Fibroblast of skin of scalp (primary cell): ENCODE measurements at places on chromosomes 4 and X.

GRCh38 chr4:52968691-52969090 lies 106.6 kb downstream of the RASL11B start:
- no peak for DNase-seq

DNA sequence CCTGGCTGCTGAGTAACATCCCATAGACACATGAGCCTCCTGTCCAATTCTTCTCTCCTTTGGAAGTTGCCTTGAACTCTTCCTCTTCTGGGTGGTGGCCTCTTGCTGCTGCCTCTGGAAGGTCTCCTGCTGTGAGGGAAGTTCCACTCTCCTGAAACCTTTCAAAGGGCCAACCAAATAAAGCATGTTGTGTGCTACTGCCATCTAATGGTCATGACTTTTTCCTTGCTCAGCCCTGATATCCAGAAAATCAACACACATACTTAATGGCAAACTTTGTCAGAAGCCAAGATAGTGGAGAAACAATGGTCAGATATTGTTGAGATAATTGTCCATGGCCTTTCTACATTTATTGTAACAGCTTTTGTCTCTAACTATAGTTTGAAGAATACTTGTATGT lies 19.1 kb upstream of the ZXDA start:
- peak; percentile 40 for DNase-seq

DNA sequence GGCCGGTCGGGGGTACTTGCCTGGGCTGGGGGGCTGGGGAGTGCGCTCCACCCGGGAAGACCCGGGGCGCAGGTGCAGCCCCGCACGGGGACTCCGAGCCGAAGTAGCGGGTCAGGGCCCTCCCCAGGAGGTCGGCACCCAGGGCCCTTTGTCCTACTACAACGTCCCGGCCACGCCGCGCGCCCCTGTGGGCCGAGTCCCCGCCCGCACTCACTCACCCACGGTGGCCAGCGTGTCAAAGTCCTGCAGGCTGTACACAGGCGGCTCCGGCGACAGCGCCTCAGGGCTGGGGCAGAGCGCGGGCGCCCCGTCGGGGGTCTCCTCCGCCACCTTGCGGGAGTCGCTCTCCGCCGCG lies 602 bp downstream of the PRKX start:
- no peak for DNase-seq

DNA sequence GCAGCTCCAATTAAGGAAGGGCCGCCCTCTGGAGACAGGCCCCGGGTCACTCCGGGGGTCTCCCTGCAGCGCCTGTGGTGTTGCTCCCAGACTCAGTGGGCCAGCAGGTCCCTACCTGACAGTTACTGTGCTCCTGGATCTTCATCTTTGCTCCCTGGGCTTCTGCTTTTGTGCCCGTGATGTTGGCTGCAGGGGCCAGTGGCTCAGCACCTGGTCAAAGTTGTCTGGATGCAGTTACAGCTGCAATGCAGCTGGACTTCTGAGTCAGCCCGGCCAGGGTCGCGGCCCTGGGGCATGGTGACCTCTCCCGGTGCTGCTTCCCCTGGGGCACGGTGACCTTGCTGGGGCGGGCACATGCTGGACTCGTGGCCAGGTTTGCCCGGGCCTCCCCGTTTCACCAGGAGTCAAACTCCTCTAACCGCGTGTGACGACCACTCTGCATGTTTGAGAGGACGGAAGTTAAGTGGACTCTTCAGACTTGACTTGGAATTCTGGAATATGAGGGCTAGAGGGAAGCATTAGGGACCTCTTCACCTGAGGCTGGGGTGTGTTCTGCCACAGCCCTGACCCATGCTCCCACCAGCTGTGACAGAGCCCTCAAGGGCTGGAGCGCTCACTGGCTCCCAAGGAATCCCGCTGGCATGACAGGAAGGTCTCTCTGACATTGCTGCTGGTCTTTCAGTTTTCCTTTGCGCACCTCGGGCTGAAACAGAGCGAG lies 3.7 kb downstream of the CTAG2 start:
- no peak for DNase-seq

DNA sequence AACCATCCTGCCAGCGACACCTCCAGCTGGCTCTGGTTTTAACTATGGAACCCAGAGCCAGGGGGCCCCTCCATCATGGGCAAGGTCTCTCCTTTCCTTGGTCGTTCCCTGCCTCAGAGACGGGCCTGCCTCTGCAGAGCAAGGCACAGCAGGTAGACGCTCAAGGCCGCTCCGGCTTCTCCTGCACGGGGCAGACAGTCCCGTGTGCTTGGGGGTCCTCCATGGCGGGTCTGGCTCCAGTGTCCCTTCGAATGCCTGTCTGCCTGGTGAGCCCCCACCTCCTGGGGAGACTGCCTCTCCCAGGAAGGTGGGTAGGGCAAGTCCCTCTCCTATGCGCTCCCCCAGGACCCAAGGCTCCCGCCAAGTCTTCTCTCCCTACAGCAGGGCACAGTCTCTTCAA lies 71.5 kb downstream of the ACOX3 start:
- DNase-seq = no peak

DNA sequence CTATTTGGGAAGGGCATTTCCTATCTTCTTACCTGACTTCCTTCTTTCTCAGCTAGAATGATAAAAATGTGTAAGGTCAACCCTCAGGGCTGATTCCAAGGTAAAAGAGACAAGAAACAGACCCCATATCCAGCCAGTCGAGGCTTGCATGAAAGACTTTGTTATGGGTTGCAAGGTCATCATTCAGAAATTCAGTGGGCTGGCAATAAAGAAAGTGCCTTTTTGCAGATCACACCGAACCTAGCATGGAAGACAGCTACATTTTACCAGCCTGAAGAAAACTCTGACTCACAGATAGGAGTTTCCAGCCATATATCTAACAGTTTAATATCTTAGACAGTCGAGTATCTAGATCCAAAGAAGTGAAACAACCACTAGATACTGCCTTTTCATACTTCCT lies 87.4 kb downstream of the PDGFC start:
- DNase-seq = no peak

GRCh38 chr4:128517096-128517738 lies 229.6 kb upstream of the PGRMC2 start:
- DNase-seq = peak; percentile 84

GRCh38 chrX:1595711-1596060 lies 4.3 kb downstream of the AKAP17A start:
- DNase-seq = no peak

GRCh38 chr4:15117270-15117946 lies 115.1 kb downstream of the CPEB2 start:
- DNase-seq = no peak

GRCh38 chr4:184653650-184654049 lies 4.1 kb downstream of the PRIMPOL start:
- peak; percentile 94 for DNase-seq

DNA sequence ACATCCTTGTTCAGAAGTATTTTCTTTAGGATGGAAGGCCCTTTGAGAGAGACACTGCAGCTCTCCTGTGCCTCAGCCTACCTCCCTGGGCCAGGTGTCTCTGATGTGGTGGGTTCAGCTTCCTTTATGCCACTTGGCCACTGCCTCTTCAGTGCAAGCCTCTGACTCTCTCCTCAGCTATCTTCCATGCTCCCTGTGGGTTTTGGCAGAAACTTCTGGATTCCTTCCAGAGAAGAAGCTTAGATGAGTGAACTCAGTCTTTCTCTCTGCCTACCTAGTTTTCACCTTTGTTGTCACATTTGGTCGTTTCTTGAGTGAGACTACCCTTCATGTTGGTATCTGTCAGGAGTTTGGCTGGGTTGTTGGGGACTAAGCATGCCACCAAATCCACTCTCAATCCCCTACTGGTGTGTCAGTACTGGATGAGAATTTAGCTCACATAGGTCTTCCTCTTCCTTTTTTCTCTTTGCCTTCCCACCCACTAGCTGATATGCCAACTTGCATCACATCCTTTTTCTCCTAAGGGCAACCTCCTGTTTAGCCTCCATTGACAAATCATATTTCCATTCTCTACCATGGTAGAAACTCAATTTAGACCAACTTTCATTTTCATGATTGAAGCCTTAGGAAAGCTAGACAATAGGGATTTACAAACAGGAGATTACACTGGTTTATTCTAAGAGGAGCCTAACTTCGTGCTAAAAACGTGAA lies 32.0 kb downstream of the IL15 start:
- peak; percentile 35 for DNase-seq

DNA sequence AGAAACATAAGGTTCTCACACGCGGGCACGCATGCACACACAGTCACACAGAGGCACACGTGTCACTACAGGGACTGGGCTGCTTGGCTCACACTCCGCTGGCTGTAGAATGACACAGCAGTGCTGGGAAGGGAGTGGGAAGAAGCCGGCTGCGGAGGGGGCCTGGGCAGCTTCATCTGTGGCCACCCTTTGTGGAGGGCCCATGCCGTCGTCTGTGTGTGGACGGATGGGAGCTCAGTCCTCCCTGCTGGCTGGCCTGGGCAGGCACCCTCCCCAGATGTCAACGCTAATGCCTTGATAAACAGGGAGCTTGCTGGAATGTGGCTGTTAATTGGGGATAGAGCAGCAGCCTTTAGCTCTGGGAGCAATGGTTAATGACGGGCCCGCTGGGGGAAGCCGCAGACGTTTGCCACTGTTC lies 621.1 kb downstream of the BCOR start:
- no peak for DNase-seq

DNA sequence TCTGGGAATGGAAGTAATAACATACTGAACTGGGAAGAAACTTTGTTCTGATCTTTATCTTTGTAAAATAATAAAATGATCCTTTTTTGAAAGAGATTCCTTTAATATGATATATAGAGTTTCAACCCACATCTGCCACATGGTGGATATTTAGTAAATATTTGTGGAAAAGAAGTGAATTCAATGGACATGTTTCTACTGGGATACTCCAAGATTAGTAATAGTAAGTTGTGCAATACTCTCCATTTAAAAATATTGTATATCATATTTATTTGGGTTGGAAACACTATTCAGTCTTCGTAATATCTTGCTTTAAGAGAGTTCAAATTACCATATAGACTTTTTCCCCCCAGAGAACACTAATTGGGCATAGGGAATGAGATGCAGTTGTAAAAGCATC lies 17.8 kb upstream of the ARSJ start:
- no peak for DNase-seq

GRCh38 chrX:137568741-137569469 lies 3.0 kb downstream of the ZIC3 start:
- peak; percentile 24 for DNase-seq

DNA sequence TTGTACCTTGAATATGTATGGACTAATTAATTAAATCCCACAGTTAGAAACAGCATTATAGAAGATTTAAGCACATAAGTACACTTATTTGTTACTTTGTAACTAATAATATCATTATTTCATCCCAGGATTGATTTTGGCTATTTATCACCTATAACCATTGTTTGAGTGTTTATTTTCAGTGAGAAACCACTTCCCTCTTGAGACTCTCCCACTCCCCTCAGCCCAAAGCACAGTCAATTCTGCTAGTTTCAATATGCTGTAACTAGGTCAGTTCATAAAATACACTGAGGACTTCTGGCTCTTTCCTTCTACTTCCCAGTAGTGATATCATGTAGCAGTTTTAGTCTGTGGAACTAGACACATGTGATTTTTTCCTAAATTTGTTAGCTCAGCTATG lies 16.3 kb downstream of the OFD1 start:
- DNase-seq = no peak

DNA sequence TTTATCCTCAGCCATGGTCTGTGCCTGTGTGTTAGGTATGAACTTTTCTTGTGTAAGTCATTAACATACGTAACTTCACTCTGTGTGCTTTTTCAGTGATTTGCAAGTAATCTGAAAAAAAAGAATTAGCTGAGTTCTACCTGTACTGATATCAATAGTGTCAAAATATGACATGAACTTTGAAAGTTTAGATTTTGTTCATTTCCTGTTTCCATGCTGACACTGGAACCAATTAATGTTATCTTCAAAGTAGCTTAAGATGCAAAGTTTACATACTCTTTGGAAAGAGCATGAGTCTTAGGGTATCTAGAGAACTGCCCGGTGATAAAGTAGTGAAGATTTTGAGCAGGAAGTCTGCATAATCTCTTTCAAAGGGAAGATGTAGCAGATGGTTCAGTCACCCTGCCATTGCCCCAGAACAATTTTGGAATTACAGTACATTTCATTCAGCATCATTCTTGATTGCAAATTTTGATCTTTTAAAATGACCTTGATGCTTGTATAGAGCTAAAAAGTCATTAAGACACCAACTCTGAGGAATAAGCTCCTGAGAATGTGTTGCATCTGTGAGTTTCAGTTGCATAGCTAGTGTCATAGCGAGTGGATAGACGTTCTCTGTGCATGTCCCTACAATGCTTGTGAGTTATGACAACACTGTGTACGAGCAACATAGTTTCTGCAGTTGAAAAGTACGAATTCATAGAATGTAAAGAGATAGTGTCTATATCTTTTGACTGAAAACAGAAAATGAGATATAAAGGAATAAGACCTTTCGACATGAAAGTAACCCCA lies 130.5 kb downstream of the PTTG2 start:
- no peak for DNase-seq

GRCh38 chrX:86215260-86215659 lies 67.0 kb downstream of the DACH2 start:
- no peak for DNase-seq

DNA sequence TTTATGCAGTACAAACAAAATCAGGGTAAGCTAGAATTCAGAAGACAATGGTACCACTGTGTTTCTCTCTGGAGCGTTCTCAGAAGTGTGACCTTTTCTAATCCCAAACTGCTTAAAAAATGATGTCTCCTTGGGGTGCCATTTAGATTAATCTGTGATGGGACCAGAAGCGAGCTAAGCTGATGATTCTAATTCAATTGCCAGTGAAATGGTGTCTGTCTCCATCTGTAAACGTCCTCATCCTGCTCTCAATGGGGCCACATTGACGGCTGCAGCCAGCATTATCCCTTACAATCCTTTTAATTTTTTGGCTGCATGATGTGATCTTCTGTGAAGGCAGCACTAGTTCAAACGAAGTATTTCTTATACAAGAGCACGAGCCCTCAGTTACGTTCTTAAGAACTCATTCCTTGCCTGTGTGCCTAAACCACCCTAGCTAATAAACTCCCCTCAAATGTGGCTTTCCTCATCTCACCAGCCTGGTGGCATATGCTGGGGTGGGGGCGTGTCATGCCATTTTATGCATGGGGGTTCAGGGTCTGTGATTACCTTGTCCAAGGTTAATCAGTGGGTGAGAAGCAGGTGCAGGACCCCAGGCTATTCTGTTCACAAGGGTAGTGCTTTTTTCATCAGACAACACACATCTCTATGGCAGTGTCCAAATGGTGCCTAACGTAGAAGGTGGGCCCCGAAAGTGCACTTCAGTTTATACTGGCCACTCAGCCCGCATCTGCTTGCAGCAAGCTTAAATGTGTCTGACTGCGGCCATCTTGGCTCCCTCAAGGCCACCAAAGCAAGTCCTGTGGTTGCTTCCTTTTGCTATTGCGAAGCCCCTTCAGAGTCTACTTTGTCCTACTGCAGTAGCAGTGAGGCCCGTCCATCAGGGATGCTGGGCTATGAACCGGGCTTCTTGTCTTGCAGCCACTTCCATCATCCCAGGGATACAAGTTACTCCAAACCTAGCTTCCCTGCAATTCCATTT lies 45.7 kb upstream of the SLC2A9 start:
- no peak for DNase-seq

- peak; percentile 3 for DNase-seq
Measured at GRCh38 chrX:12567857-12568256, 223.4 kb upstream of the PRPS2 start.

GRCh38 chrX:734362-734761 lies 103.8 kb downstream of the SHOX start:
- DNase-seq = no peak

GRCh38 chrX:139213241-139213709 lies 317.3 kb upstream of the F9 start:
- DNase-seq = no peak

- peak; percentile 88 for DNase-seq
Measured at GRCh38 chr4:182643801-182644682, 273.1 kb downstream of the DCTD start.

- no peak for DNase-seq
Measured at GRCh38 chrX:9279234-9279544, 185.7 kb upstream of the TBL1X start.

- DNase-seq = no peak
Measured at GRCh38 chr4:43103048-43103447, 210.5 kb downstream of the GRXCR1 start.
